ENCODE measurements at places on chromosomes 5 and 9. TPM values are rescaled to one million over a fixed set of nuclear protein-coding genes. Genes with fewer than 3 reads are reported as not detected.
A peak's percentile ranks its signal among the peaks of the same experiment; 100 is the strongest.

DNA sequence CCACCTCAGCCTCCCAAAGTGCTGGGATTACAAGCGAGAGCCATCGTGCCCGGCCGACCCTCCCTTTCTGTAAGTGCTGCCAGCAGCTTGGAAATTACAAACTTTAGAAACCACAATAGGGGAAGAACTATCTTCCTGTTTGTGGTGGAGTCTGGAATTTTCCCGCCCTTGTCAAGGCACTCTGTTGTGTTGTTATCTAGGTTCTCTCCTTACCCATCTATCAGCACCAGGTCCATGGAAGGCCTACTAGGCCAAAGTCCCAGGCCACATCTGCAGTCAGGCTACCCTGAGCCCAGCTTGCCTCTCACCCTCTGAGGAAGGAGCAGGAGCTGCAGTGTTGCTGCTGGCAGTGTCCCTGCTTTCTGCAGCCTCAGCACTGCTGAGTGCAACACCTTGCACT is 214.9 kb downstream of the MCTP1 start:
- DNase-seq: no peak

Gene NDUFS6
- total RNA-seq: 62.5 TPM

DNA sequence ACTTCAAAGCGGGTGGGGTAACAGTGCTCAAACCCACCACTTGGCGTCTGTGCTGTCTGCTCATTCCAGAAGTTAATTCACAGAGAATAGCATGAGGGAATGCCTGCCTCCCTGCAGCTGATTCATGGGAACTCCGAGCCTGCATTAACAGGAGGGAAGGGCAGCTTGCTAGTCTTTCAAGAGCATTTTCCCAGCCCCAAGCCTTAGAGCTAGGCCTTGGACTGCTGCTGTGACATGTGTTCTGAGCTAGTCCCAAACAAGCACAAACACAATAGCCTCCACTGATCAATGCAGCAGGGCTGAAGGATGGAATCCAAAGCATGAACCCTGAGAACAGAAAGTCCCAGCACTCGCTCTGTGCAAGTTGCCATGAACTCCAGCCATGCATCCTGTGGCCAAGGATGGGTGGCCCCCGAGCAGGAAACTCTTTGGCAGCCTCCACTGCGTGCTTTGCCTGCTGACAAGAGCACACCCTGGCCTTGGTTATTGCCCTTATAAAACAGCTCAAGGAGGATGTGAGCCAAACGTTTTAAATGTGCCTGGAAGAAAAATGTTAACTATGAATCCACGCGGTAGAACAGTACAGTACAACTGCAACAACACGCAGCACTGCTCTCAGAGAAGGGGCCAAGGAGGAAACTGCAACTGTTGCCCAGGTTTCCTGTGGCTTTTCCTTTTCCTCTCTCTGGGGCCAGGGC is 653.1 kb upstream of the KLF4 start:
- peak; percentile 43 for DNase-seq

DNA sequence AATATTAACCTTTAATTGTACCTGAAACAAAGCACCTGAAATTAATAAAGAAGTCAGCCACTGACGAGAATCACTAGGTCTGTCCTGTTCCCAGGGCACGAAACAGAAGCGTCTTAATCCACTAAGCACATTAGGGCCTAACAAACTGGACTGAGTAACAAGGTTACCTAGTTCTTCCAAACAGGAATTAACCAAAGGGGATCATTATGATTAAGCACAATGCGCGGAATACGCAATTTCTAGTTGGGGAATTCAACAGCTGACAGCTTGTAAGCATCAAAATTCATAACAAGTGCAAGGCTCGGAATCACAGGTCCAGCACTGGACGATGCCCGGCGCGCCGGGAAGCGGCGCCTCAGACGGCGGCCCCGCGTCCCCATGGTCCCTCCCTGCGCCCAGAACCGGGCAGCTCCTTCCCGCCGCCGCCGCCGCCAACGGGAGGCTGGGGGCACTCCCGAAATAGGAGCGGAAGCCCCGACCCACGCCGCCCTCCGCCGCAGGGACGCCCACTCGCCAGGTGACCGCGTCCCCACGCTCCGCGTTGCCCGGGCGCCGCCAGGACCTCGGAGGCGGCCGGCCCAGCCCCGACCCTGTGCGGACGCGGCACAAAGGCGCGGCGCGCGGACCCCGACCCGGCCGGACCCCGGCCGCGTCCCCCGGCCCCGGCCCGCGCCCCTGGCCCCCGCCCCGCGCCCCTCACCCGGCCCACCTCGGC is 898 bp downstream of the CAMSAP1 start:
- DNase-seq: no peak

DNA sequence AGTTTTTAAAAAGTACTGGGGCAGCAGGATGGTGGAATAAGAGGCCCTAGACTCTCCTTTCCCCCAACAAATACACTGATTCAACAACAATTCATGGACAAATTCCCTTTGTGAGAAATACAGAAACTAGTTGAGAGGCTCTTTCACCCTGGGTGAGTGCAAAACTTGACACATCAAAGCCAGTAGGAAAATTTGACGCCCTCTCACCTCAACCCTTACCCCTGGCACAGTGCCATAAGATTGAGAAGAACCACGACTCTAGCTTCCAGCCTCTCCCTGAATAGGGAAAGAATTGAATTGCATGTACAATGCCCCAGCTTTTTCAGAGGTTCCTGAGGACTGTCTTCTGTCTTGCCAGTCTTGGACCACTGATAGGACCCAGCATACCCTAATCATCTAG is 12.3 kb downstream of the KIF4B start:
- no peak for DNase-seq

Gene PTBP3
- total RNA-seq: 93.1 TPM

- peak; percentile 58 for DNase-seq
Measured at GRCh38 chr5:36664766-36665165, 58.4 kb downstream of the SLC1A3 start.

GRCh38 chr5:39224196-39224761 is 4.9 kb upstream of the FYB1 start:
- no peak for DNase-seq

DNA sequence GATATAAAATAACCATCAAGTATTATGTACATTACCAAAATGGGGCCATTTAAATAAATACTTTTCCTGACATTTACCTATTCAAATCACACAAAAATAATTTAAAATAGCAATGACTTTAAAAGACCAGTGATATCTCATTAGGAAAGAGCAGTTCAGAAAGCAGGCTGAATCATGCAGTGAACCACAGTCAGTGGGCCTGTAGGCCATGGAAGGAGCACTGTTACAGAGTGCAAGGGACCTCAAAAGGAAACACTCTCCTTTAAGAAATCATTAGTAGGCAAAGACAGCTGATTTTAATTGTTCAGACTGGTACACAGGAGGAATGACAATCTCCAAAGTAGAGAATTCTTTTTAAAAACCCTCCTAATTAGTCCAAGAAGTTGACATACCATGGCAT is 283.5 kb upstream of the EFNA5 start:
- DNase-seq: no peak

DNA sequence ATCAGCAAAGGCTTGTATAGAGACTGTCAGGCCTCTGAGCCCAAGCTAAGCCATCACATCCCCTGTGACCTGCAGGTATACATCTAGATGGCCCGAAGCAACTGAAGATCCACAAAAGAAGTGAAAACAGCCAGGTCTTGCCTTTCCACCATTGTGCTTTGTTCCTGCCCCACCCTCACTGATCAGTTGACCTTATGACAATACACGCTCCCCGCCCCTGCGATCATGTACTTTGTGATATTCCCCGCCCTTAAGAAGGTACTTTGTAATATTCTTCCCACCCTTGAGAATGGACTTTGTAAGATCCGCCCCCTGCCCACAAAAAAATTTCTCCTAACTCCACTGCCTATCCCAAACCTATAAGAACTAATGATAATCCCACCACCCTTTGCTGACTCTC is 18.6 kb upstream of the NPM1 start:
- no peak for DNase-seq

Gene PCDHAC1
- 8.7 TPM for total RNA-seq

Gene FGF18
- total RNA-seq: 0.94 TPM

DNA sequence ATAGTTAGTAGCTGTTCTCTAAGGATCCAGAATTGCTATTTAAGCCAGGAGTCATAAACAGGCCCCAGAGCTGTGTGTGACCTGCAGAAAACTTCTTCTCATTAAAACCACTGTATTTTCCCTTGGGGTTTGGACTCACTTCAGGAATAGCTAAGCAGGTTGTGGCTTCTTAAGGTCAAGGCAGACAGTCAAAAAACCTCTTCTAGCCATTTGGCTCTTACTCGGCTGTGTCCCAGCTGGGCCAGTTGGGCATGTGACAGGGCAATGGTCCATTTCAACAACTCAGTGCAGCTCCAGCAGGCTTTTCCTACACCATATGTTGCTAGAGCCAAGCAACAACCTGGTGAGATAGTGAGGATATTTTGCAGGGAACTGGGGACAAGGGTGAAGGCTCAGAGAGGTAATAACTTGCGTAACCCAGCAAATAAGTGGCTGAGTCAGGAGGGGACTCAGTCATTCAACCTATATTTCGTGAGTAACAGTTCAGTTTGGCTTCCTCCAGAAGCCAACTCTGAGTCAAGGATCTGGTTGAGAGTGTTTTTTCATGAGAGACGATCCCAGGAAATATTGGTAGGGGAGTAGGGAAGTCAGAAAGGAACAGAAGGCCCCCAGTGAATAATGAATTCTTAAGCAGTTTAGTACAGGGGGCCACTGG is 115.4 kb upstream of the PPP2R2B start:
- DNase-seq: no peak

GRCh38 chr9:93081931-93082330 is 14.1 kb upstream of the CARD19 start:
- DNase-seq: no peak

DNA sequence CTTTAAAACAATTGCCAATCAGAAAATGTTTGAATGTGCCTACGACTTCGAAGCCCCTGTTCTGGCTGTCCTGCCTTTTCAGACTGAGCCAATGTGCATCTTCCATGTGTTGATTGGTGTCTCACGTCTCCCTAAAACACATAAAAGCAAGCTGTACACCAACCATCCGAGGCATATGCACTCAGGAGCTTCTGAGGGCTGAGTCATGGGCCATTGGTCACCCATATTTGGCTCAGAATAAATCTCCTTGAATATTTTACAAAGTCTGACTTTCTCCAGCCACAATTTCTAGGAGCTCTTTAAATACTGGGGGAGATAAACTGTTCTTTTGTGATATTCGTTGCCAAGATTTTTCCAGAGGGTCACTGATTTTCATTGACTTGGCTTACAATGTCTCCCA is 53.9 kb downstream of the C9orf57 start:
- no peak for DNase-seq

All from H9 (cell line).